OCI-LY7 (cell line): ENCODE measurements at places on chromosomes 3 and 15. TPM values are rescaled to one million over a fixed set of nuclear protein-coding genes. Genes with fewer than 3 reads are reported as not detected.

The DZIP3 gene
- 30.9 and 31.8 TPM in 2 replicates for total RNA-seq

The CTXN2 gene
- total RNA-seq: 0.34 and 0.35 TPM in 2 replicates

The UBA7 gene
- 14.2 and 14.7 TPM in 2 replicates for total RNA-seq

The EIF2A gene
- 105 and 130 TPM in 2 replicates for total RNA-seq

DNA sequence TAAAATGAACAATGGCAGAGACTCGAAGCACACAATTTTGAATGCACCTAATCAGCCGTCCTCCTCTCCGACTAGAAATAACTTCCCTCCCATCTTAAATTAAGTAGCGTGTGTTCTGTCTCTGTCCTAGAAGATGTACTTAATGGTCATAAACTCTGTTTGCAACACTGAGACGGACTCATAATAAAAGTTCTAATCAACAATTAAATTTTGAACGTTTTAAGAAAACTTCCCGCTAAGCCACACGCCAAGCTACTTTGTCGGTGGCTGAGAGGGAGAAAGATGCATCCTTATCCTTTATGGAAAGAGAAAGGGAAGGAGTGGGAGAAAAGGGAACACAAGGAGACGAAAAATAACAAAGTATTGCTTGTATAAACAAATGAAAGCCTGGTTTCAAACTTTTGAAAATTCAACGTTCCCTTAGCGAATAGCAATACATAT is 989 bp downstream of the GNB4 start:
- no peak for DNase-seq

DNA sequence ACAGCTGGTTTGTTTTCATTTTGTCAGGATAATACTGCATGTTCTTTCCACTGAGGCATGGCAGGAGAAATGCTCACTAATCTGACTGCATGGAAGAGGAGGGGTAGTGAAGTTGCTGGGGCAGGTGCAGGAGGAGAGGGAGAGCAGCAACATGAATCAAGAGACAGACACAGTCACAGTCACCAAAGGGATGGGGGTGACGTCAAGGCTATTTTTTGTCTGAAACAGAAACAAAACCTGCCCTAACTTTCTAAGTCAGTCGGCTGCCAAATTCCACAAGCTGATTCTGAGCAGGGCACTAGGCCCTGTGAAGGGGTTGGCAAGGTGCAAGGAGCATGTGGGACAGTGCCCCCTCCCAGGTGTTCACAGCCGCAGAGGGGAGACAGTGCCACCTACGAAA is 186.6 kb upstream of the NSMCE3 start:
- no peak for DNase-seq

GRCh38 chr3:129313665-129314385 is 35.2 kb downstream of the HMCES start:
- DNase-seq: peak; percentile 43

DNA sequence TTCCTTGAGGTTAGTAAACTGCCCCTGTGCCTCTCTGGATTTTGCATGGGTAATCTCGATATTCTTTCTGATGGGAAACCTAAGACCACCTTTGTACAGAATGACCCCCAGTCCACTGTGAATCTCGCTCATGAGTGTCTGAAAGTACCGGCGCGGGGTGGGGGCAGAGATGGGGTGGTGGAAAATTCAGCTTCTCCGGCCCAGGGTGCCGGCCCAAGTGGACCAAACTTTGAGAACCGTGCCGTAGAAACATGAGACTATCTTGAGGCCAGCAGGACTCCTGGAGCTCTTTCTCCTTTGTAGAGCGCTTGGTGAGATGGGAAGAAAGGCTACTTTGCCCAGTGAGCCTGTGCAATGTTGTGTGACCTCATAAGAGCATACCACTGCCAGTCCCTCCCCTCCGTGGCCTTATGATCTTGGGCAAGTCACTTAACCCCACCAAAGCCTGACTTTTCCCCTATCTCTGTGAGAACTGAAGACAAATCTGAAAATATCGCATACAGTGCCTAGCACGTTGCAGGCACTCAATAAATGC is 40.4 kb upstream of the VEPH1 start:
- DNase-seq: no peak
